Activated CD4-positive, alpha-beta T cell treated with anti-CD3 and anti-CD28 coated beads for 4 hours (primary cell): ENCODE measurements at places on chromosomes 1 and 21.

DNA sequence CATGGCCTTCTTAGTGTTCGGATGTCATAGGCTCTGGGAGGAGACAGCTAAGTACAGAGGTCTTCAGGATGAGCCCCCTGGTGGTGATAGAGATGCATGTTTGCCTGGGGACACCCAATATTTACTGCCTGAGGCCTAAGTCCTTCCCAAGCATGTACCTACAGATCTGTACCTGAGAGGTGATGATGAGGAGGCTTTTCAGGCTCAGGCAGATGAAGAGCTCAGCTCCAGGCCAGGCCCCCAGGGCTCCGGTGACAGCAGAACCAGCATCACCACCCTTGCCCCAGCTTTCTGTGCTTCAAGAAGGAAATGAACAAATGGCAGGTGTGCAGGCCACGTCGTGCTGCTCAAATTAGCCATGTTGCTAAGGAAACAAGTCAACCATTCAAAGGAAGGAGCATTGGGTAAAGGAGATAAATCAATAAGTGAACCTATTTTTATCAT lies 21.1 kb downstream of the CACNA1E start:
- DNase-seq, result no peak

- DNase-seq, result no peak
Measured at GRCh38 chr1:211677659-211678058, 2.2 kb upstream of the NEK2 start.

DNA sequence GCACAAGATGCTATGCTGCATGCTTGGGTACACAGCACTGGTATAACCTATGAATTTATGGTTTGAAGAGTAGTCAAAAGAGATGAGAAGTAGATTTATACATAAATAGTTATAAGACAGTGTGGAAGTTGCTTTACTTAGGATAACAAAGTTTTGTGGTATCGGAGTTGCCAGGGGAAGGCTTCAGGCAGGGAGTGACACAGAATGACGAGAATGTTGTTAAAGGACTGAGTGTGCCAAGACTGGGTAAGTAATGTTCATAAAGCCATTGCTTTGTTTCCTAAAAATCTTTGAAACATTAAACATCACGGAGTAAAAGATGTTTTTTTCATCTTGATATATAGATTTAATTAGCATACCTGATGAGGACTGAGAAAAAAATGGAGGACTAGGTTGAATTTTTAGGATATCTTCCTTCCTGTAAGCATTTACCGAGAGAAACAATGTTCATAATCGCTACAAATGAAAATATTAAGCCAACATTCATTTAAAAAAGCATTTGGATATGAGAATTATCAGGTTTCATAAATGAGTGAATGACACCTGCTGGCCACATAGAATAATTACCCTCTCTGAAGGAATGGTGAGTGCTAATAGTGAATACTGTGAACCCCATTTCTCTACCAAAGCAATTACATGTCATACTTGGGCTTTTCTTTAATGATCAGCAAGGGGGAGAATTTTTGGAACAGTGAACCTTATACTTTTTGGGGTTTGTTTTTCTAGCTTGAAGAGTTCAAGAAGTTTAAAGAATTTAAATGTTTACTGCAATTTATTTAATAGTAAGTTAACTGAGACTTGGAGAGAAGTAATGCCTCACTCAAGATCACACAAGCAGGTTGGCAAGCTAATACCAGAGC lies 28.4 kb downstream of the EXTL2 start:
- no peak for DNase-seq

- no peak for DNase-seq
Measured at GRCh38 chr1:41823471-41823870, 95.3 kb downstream of the HIVEP3 start.

GRCh38 chr1:114345930-114346479 lies 165.0 kb downstream of the TRIM33 start:
- DNase-seq, result no peak

- DNase-seq, result no peak
Measured at GRCh38 chr1:4750177-4750576, 95.8 kb downstream of the AJAP1 start.

DNA sequence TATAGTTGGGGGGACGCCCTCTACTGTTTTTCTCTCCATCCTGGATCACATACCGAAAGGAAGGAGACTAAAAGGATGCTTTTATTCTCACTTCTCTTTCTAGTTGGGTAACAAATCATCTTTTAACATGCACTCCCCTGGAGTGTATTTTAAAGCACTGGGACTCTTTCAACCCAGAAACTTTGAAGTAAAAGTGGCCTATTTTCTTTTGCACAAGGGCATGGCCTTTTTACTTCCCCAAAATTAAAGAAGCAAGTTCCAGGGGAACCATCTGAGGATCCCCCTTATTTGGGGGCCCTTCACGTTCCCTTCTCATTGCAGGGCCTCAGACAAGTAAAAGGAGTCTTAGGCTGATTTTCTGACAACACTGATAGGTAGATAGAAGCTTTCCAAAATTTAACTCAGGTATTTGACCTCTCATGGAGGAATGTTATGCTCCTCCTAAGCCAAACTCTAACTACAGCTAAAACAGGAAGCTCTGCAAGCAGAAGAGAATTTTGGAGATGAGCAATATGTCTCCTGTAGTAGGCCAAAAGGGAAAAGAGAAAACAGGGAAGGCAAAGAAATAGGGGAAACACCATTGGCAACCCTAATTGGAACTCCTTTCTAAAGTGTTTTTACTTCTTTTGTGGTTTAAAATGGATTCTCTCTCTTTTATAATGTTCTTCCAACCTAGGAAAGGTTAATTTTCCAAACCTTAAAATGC lies 8.9 kb upstream of the CD46 start:
- no peak for DNase-seq

GRCh38 chr1:42158189-42158588 lies 5.0 kb downstream of the GUCA2B start:
- DNase-seq, result no peak

GRCh38 chr21:44694776-44695175 lies 2.2 kb upstream of the KRTAP10-12 start:
- DNase-seq, result no peak

GRCh38 chr1:193070386-193070753 lies 11.0 kb downstream of the RO60 start:
- no peak for DNase-seq

DNA sequence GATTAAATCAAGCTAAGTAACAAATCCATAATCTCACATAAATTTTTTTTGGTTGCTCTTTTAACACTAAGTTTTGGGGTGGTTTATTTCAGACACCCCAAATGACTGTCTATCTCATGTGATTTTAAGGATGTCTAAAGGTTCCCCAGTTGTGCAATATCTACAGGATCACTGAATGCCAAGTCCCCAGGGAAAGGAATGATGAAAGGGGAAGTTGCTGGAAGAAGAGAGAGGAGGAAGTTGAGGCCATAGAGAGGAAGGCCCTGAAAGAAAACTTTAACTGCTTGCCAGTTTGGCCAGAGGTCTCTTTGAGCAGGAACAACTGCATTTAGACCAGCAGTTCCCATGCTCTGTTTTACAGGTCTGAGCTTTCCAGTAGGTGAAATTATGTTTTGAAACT lies 27.5 kb upstream of the SLC19A2 start:
- no peak for DNase-seq

DNA sequence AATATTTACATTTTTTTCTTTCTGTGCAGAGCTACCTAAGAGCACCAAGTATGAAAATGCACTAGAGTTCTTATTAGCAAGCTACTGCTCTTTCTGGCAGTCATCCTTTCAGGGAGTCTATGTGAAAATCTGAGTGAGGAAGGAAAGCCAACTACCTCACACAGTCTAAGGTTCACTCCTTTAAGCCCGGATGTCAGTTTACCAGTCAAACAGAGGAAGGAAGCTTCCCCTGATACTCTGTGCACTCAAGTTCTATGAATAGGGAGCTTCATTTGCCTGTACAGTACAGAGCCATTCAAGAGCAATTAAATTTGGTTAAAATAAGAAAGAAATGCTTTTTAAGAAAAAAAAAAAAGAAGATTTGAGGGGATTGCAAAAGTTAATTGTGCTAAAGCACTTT lies 6.9 kb downstream of the COL11A1 start:
- DNase-seq, result no peak

GRCh38 chr21:18499761-18500376 lies 96.3 kb upstream of the TMPRSS15 start:
- DNase-seq, result no peak
